ENCODE measurements at places on chromosomes 2 and 18.

GRCh38 chr2:121241466-121241865 lies 43.5 kb downstream of the TFCP2L1 start:
- DNase-seq, result no peak

- DNase-seq, result no peak
These were observed 222.1 kb upstream of the SMAD2 start for GRCh38 chr18:48152549-48152948.

DNA sequence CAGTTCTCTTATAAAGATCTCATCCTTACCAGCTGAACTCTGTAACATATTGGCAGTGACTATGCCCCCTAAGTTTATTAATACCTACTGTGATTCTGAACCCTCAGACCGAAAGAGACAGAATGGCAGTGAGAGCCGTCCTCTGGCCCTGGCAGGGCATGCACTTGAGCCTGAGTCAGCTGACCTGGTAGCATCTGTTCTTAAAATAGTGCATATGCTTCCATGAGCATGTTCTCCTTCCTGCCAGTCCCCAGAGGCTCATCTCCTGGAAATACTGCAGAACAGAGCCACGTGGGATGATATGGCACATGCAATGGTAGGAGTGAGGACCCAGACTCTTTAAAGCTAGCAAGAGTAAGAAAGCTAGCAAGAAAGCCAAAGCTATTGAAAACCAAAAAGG lies 59.0 kb downstream of the RASGRP3 start:
- no peak for DNase-seq

- DNase-seq, result no peak
These were observed 15.5 kb downstream of the PXDN start for GRCh38 chr2:1728821-1729220.

DNA sequence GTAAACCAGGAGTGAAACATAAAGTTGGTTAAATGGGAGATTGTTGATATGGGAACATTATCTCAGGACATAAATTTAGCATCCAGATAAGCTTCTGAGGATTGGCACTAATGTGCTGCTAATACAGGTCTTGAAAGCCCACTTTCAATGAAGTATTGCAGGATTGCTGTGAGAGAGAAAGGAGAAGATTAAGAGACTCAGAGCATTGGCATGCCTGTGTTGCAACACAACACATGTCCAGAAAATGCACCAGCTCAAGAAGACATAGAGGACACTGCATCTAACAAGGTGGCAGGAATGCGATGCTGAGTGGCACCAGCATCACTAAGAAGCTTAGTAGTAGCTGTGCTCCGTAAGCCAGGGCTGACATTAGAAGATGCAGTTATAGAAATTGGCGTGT lies 728.9 kb downstream of the SUCLG1 start:
- no peak for DNase-seq

DNA sequence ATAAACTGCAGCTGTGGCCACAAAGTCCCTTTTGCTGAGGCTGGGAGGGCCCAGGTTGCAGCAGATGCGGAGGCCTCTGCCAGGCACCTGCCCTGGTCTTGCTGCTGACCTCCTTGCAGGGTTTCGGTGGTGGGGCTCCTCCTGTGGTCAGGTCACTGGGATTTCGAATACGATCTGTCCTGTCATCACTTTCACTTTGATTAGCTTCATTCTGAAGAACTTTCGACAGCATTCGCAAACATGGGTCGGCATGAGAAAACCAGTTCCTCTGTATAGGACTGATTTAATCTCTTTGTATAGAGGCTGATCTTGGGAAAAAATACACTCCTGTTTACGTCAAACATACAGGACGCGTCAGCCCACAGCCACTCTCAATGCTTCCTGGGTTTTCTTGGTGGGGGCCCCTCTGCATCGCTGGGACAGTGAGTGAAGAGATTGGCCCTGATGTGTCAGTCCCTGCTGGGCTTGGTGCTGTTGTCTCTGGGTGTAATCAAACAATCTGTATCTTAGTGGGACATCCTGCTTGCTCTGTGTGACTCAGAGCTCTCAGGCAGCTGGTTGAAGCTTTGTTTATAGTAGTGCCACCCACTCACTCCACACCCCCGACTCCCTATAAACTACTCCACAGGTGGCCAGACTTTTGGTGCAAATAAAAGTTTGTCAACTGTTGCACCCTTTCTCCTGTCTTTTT lies 209.4 kb upstream of the CXCR4 start:
- DNase-seq, result no peak

DNA sequence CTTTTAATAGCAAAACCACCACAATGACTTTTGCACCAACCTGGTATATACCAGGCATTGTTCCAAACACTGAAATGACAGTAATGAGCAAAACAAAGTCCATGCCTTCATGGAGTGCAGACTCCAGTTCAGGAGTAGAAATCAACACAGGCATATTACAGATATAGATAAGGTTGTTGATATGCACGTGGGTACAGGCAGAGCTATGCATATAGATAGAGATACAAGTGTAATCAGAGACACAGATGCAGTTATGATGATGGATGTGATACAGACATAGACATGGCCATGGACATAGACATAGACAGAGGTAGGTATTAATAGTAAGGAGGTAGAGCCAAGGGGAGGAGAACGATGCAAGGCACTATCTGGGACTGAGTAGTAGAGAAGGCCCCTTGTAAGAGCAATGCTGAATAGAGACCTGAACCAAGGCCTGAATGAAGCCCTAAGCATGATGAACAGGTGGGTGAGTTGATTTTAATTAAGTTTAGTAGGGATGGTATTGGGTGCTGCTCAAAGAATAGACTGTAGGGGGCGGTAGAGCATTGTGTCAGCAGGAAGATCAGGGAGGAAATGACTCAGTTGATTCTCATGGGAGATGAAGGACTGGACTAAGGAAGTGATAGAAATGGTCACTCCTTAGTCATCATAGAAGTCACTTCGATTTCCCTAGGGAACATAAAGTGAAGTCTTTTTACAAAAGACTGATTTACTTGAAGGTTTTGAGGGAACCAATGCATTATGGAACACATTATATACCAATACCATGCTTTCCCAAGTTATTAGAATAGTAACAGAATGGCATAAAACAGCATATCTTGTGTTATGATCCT lies 39.4 kb downstream of the CMPK2 start:
- no peak for DNase-seq

DNA sequence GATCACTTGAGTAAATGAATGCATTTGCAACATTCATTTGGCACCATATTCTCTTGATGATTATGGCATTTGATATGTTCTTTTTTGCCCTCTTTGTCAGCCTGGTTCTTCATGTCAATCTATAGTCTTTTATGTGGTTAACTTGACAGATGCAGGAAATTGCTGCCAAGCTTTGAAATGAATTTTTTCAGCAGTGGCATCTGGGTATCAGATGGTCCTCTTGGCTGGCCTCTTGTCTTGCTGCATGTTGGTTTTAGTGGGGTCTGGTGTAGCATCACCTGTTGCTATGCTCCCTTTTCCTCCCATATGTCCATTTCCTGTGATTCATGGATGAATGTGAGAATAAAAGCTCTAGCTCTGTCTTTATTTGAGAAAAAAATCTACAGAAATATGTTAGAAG lies 119.9 kb downstream of the DPP4 start:
- no peak for DNase-seq

DNA sequence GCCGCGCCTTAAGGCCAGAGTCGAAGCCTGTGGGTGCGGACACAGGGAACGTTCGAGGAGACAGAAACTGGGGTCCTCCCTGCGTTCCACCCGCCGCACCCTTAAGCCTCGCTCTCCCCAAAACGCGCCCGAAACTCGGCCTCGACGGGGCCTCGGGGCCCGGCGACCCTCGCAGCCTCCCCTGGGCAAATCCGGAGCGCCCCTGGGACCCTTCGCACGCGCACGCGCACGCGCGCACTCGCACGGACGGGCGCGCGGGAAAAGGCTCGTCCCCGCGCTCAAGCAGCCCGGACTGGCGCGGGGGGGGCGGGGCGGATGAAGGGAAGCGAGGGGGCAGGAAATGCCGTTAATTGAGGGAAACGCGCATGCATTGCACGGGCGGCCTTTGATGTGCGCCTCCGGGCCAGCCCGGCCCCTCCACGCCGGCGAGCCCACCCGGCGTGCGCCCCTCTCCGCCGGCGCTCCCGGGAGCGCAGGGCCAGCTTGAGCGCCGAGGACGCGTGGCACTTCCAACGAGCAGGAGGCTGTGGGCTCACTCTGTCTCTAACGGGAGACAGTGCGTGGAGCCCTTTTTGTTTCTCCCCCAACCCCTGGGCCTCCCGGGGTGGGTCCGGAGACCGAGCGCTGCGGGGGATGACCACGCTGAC lies 5.4 kb upstream of the SALL3 start:
- no peak for DNase-seq

DNA sequence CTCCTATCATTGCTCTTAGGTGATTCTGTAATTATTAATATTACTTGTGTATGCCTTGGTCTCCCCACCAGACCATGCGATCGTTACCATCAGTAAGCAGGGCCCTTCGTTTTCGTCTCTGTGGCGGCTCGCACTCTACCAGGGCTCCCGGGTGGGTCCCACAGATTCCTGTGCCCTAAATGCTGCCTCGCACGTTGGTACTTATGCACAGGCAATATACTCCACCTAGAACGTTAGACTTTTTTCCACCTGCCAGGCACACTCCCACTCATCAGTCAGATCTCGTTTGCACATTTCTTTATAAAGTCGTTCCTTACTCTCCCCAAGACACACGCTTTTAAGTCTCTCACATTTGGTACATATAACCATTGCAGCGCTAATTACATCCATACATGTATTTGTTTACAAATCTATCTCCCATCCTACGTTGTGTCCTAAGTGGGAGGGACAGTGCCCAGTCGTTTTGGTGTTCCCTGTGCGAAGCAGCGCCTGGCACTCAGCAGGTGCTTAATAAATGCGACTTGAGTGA lies 901 bp downstream of the FEZ2 start:
- no peak for DNase-seq

DNA sequence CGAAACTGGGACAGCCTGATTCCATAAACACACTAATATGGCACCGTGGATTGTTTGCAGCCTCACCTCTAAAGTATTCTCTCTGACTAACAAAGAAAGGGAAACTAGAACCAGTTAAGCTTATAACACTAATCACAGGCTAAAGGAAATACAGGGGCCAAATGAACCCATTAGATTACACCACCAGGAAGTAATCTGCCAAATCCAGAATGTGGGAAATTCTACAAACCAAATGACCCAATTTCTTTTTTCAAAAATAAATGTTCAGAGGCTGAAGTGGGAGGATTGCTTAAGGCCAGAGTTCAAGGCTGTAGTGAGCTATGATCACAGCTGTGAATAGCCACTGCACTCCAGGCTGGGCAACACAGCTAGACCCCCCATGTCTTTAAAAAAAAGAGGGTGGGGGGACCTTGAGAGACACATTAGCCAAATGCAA lies 1.5 kb upstream of the MPPE1 start:
- no peak for DNase-seq

DNA sequence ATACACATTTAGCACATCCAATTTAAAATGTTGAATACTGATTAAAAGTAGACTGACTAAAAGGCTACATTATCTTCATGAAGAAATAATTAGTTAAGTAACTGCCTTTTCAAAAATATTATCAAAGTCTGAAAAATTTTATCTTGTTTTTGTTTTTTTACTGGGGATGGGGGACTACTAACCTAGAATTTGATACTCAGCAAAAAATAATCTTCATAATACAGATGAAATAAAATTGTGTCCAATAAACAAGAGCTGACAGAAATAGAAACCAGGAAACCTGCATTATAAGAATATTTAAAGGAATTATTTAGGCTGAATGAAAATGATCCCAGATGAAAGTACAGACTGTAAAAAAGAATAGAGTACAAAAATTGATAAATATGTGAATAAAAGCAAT lies 200.7 kb upstream of the RGPD4 start:
- DNase-seq, result no peak

DNA sequence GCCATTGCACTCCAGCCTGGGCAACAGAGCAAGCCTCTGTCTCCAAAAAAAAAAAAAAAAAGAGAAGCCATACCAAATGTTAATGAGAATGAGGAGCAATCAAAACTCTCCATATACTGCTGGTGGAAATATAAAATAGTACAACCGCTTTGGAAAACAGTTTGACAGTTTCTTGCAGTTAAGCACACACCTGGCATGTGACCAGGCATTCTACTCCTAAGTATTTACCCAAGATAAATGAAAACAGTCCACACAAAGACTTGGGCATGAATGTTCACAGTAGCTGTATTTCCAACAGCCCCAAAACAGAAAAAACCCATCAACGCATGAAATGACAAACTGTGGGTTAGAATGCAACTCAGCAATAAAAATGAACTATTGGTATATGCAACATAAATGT lies 76.0 kb upstream of the ST8SIA5 start:
- no peak for DNase-seq

DNA sequence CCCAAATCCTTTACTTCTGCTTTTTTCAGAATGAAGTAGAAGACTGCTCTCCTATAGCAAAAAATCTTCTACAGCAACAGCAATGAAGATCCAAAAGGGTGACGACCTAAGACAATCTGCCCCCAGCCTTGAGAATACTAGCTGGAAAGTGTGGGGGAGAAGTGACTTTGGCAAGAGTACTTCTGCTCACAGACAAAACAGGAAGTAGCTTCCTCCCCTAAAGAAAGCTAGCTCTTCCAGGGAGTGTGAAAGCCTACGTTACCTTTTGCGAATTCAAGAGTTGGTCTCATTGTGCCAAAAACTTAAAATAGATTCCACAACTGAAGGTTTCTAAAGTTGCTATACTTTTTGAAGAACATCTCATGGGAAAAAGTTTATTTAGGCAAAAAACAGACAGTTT lies 1069.2 kb upstream of the CHAC2 start:
- no peak for DNase-seq

- no peak for DNase-seq
These were observed 11.6 kb downstream of the KANSL3 start for GRCh38 chr2:96626553-96626942.

DNA sequence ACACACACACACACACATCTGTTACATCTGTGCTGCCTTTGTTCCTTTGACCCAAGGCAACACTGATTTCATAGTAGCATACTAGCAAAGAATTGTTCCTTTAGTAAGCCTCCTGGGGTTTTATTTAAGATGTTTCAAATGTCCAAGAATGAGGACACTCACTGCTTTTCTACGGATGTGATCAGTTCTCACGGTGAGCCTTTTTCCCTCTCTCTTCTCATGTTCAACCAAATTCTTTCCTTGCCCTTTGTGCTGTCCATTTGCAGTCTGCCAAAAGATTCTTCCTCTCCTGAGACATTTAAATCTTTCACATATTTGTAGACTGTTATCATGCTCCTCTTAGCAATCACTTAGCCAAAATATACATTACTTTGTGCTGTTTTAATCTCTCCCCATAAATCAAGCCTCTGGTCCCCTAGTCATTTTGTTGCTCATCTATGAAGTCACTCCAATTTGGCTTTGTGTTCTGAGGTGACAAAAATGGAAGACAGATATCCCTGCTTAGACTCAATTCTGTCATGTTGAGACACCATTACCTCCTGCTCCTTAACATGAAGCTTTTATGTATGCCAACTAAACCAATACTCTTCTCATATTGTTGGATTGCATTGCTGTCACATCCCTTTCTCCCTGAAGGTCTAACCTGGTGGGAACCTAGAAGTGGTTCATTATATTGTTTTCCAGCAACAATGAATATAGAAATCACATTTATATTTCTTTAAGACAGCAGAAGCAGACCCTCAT lies 1605.3 kb upstream of the ACVR2A start:
- DNase-seq, result no peak

- DNase-seq, result no peak
These were observed 70.2 kb upstream of the EPAS1 start for GRCh38 chr2:46227022-46227421.
